Body of pancreas (tissue), 4 donors: ENCODE measurements at places on chromosomes 13 and 19.

DNA sequence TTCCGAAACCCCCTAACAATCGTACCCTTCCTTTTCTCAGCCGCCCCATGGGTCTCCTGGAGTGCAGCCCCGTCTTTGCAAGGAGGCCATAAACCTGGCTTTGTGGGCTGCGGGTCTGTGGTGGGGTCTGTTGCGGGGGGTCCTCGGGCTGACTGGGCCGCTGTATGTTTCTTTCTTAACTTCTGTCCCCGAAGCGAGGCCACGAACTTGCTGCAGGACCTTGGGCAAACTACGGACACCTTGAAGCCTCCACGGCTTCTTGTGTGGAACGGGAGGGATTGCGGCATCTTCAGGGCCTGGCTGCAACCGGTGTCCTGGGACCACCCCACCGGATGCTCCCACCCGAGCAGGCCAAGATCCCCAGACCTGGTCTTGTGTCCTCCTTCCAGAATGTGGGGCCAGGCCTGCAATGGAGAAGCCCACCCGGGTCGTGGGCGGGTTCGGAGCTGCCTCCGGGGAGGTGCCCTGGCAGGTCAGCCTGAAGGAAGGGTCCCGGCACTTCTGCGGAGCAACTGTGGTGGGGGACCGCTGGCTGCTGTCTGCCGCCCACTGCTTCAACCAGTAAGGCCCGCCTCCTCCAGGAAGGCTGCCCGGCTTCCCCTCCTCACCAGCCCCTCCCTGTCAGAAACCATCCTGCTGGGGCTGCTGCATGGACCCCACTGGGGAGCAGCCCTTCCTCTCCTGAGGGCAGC, 12.0 kb downstream of the TIMM13 start:
- no peaks in the 10 kb centered on the region for H3K27me3 ChIP-seq
- H3K36me3 ChIP-seq = no peaks in the 10 kb centered on the region
- DNase-seq = no peak
- no peaks in the 10 kb centered on the region for H3K4me1 ChIP-seq
- H3K27ac ChIP-seq = no peak overlapping the region
- no peak overlapping the region for H3K4me3 ChIP-seq

DNA sequence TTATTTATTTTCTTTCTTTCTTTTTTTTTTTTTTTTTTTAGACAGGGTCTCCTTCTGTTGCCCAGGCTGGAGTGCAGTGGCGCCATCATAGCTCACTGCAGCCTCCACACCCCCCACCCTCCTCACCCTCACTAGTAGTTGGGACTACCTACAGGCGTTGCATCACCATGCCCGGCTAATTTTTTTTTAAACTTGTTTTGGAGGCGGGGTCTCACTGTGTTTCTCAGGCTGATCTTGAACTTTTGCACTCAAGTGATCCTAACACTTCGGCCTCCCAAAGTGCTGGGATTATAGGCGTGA, 33.6 kb downstream of the GJA3 start:
- no peak overlapping the region for H3K4me3 ChIP-seq
- H3K27ac ChIP-seq = peak overlapping the region; percentile 87
- peaks cover 13% of the 10 kb centered on the region for H3K4me1 ChIP-seq

- no peaks in the 10 kb centered on the region for H3K36me3 ChIP-seq
- no peaks in the 10 kb centered on the region for H3K4me1 ChIP-seq
- H3K27ac ChIP-seq = no peak overlapping the region
- H3K27me3 ChIP-seq = peaks cover 1% of the 10 kb centered on the region
Measured at GRCh38 chr19:53511933-53512374, 26.0 kb upstream of the ZNF331 start.

DNA sequence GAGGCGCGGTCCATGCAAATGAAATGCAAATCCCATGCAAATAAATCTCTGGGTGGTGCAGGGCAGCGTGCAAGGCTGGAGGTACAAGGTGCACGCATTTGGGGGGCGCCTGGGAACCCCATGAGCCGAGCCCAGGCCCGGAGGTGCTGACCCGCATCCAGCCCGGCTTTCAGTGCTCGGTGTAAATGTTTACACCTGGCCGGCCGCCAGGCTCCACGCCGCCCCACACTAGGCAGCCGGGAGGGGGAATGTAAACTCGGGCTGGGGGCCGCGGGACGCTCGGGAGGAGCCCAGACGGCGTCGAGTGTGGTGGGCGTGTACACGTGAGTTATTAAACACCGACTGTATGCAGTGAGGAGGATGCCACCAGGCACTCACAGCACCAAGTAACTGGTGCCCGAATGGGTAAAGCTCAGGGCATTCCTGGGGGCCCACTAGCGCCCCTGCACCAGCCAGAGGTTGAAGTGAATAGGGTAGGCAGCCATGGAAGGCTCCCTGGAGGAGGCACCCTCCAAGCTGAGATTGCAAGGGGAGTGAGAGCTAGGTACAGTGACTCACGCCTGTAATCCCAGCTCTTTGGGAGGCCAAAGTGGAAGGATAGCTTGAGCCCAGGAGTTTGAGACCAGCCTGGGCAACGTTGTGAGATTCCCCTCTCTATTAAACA, 17.2 kb downstream of the FUT6 start:
- peaks cover 31% of the 10 kb centered on the region for H3K4me1 ChIP-seq
- H3K27ac ChIP-seq = no peak overlapping the region
- H3K27me3 ChIP-seq = no peaks in the 10 kb centered on the region
- no peak overlapping the region for H3K4me3 ChIP-seq

DNA sequence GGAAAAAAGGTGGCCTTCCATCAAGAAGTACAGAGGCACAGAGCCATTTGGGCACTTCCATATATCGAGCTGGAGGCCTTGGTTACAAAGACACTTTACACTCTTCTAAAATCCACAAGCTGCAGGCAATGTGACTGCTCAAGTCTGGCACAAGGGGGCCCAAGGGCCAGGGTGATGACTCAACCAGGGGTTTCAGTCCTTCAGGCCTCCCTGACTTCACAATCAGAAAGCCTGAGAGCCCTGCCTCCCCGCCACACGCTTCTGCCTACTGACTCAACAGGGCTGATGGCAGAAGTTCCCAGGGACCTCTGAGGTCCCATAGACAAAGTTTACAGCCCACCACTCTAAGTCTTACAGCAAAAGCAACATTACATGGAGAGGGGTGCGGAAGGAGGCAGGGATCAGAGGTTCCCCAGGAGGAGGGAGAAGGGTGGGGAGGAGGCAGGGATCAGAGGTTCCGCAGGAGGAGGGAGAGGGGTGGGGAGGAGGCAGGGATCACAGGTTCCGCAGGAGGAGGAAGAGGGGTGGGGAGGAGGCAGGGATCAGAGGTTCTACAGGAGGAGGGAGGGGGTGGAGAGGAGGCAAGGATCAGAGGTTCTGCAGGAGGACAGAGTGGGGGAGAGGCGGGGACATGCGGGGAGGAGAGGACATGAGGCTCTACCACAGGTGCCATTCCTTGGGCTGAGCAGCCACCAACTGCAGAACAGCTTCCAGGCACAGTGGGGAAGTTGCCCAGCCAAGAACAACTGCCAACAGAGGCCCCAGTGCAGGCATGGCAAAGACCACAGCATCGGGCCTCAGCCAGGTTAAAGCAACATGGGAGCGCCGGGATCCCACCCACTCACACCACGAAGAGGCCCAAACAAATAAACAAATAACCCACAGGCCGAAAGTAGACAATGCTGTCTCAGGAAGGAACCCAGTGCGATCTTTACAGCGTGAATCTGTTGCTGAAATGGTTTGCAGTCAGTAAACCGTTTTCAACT, 52.0 kb downstream of the SLC7A1 start:
- H3K36me3 ChIP-seq = no peaks in the 10 kb centered on the region
- H3K27ac ChIP-seq = no peak overlapping the region
- DNase-seq = no peak
- H3K4me3 ChIP-seq = no peak overlapping the region
- no peaks in the 10 kb centered on the region for H3K27me3 ChIP-seq

GRCh38 chr13:37409756-37410155, 188.8 kb downstream of the POSTN start:
- H3K36me3 ChIP-seq = no peaks in the 10 kb centered on the region
- no peak overlapping the region for H3K27ac ChIP-seq
- H3K27me3 ChIP-seq = no peaks in the 10 kb centered on the region
- no peak for DNase-seq
- no peak overlapping the region for H3K4me3 ChIP-seq

GRCh38 chr13:45807520-45808099, 43.9 kb downstream of the SIAH3 start:
- H3K27me3 ChIP-seq = no peaks in the 10 kb centered on the region
- no peak overlapping the region for H3K27ac ChIP-seq
- H3K4me1 ChIP-seq = no peaks in the 10 kb centered on the region
- DNase-seq = peak; percentile 47
- no peak overlapping the region for H3K4me3 ChIP-seq

DNA sequence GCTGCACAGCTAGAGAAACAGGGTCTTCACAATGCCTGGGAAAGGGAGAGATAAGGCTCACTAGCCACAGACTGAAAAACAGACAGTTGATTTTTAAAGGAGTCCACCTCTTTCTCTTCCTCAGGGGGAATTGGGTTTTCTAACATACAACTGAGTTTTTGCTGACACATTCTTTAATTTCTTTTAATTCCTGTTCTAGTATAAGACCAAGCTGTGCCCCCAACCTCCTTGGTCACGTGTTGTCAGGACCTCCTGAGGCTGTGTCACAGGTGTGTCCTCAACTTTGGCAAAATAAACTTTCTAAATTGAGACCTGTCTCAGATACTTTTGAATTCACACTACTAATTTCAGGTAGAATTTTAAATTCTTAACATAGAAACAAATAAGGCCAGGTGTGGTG, 12.1 kb upstream of the ZNF492 start:
- H3K36me3 ChIP-seq = no peaks in the 10 kb centered on the region
- no peak overlapping the region for H3K4me3 ChIP-seq
- H3K27me3 ChIP-seq = no peaks in the 10 kb centered on the region
- DNase-seq = no peak

- DNase-seq = no peak
- no peak overlapping the region for H3K27ac ChIP-seq
- no peaks in the 10 kb centered on the region for H3K27me3 ChIP-seq
- no peaks in the 10 kb centered on the region for H3K4me1 ChIP-seq
- no peak overlapping the region for H3K4me3 ChIP-seq
Measured at GRCh38 chr13:71417205-71417604, 449.8 kb downstream of the DACH1 start.

- no peaks in the 10 kb centered on the region for H3K27me3 ChIP-seq
- H3K4me1 ChIP-seq = peaks cover 58% of the 10 kb centered on the region
- peak within 1 kb of the TSS; percentile 88 for H3K4me3 ChIP-seq
- DNase-seq = peak; percentile 82
- no peaks in the 10 kb centered on the region for H3K36me3 ChIP-seq
Measured at GRCh38 chr13:113209336-113209758, at the start of gene CUL4A. Gene CUL4A, plus strand, starts transcription at chr13:113209613. Its CDS starts 15 bp downstream, at chr13:113209628.

- H3K4me3 ChIP-seq = no peak overlapping the region
- no peak for DNase-seq
- H3K27ac ChIP-seq = no peak overlapping the region
- no peaks in the 10 kb centered on the region for H3K4me1 ChIP-seq
- no peaks in the 10 kb centered on the region for H3K27me3 ChIP-seq
- no peaks in the 10 kb centered on the region for H3K36me3 ChIP-seq
Measured at GRCh38 chr19:43371909-43372308, 18.4 kb downstream of the CD177 start.

GRCh38 chr13:94859811-94860210, 147.5 kb upstream of the SOX21 start:
- no peak for DNase-seq
- no peak overlapping the region for H3K4me3 ChIP-seq
- H3K27ac ChIP-seq = no peak overlapping the region
- no peaks in the 10 kb centered on the region for H3K27me3 ChIP-seq
- H3K4me1 ChIP-seq = no peaks in the 10 kb centered on the region

GRCh38 chr19:47231215-47232054, 436 bp upstream of the BBC3 start:
- H3K27ac ChIP-seq = peak overlapping the region; percentile 75
- peak; percentile 94 for DNase-seq
- H3K4me1 ChIP-seq = peaks cover 53% of the 10 kb centered on the region
- H3K4me3 ChIP-seq = no peak overlapping the region
- no peaks in the 10 kb centered on the region for H3K36me3 ChIP-seq

DNA sequence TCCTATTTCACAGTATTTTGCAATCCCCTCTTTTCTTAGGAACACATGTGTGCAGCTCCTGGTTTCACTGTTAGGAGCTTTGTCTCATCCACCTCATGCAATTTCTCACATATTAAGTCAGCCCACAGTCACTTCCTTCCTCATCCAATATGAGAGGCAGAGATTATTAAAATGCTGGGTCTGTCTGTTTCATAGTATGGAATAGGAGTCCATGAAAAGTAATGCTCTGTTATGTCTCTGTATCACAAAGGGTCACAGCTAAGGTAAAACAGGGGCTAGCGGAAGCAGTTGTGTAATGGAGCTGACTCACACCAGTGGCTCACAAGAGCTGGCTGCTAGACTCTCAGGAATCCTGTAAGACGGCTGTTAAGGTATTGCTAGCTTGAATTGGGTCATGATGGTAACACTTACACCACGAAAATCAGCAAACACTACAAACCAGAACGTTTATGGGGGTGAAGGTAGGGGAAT, 216.5 kb downstream of the EFNB2 start:
- no peaks in the 10 kb centered on the region for H3K27me3 ChIP-seq
- no peak overlapping the region for H3K27ac ChIP-seq
- H3K4me3 ChIP-seq = no peak overlapping the region
- DNase-seq = no peak
- no peaks in the 10 kb centered on the region for H3K4me1 ChIP-seq
- H3K36me3 ChIP-seq = no peaks in the 10 kb centered on the region

DNA sequence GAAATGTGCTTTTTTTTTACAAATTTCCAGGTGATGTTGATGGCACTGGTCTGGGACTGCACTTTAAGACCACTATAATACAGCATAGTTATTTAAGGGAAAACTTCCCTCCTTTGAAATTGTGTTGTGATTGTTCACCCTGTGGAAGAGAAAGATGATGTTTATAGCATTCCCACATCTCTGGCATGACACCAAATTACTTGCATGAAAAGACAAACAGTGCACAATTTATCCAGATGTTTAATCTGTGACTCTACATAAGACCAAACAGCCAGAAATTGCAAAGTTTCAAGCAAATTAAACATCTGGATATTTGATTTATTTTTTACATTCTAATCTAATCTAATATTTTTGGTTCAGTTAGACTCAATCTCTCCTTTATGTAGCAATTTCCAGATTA, 51.6 kb downstream of the UFM1 start:
- no peak for DNase-seq
- no peak overlapping the region for H3K27ac ChIP-seq
- H3K27me3 ChIP-seq = no peaks in the 10 kb centered on the region
- H3K4me1 ChIP-seq = no peaks in the 10 kb centered on the region

DNA sequence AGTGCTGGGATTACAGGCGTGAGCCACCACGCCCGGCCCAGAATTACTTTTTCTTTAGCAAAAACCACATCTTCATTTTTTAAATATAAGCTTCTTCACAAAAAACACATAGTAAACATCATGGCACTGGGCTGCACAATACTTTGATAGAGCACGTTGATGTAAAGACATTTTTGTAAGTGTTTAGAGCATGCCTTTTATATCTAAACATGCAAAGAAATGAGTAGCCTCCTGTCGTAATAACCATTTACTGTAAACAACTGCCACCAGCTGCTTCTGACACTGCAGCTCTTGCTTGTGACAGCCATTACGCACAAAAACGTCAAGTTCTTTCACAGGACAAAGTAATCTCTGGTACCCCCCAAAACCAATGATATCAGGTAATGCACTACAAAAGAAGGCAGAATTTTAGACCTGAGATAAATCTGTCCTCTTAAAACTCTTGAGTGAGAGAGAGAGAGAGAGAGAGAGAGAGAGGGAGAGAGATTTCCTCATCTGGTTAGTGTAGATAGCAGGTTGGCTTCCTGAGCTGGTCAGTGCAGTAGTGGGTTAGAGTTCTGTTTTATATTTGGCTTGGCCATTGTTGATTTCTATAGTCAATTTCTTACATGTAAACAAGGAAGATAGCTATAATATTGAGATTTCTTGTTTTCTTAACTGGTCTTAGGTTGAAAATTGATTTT, 6.7 kb upstream of the ZNF548 start:
- no peaks in the 10 kb centered on the region for H3K36me3 ChIP-seq
- no peaks in the 10 kb centered on the region for H3K4me1 ChIP-seq
- H3K4me3 ChIP-seq = no peak overlapping the region
- H3K27ac ChIP-seq = no peak overlapping the region
- DNase-seq = no peak
